Amygdala (tissue), 56 donors: ENCODE measurements at places on chromosomes 4 and X.

GRCh38 chr4:48483777-48484493, 792 bp downstream of the SLC10A4 start:
- DNase-seq, result no peak

- no peak for DNase-seq
These were observed 168.3 kb upstream of the RPS6KA3 start for GRCh38 chrX:20434986-20435385.

DNA sequence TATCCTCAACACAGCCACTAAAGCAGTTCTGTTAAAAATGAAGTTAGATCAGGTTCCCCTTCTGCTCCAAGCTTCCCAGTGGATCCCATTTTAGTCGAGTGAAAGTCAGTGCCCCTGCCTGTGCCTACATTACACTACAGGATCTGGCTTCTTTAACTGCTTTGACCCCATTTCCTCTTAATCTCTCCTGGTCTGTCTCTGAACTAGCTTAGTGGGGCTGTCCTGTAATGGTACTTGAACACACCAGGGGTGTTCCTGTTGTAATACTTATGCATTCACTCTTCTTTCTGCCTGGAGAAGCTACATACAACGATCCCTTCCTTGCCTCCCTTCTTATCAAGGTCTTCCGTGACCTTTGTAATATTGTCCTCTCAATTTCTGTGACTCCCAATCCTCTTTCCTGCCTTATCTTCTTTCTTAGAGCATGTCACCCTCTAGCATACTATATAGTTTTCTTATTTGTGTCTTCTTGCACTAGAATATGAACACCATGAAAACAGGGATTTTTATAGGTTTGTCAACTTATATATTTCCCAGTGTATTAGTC, 16.7 kb downstream of the ARSJ start:
- DNase-seq, result no peak

- DNase-seq, result no peak
These were observed 16.6 kb upstream of the HPGD start for GRCh38 chr4:174538876-174539250.

- no peak for DNase-seq
These were observed 368.7 kb downstream of the BCOR start for GRCh38 chrX:39728852-39729598.
